ENCODE measurements at places on chromosomes 5 and 9.

DNA sequence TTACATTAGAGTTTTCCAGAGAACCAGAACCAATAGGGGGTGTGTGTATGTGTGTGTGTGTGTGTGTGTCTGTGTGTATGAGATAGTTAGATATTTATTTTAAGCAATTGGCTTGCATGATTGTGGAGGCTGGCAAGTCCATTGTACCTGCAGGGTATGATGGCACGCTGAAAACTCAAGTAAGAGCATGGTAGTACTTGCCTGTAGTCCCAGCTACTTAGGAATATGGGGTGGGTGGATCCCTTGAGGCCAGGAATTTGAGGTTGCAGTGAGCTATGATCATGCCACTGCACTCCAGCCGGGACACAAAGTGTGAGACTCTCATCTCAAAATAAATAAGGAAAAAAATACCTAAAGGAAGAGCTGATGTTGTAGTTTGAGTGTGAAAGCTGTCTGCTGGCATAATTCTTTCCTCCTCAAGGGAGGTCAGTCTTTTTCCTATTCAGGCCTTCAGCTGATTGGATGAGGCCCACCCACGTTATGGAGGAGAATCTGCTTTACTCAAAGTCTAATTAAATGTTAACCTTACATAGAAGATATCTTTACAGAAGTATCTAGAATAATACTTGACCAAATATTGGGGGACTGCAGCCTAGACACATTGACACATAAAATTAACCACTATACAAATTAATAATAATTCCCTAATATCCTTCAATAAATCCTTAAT is 107.6 kb downstream of the FGF1 start:
- DNase-seq = no peak

DNA sequence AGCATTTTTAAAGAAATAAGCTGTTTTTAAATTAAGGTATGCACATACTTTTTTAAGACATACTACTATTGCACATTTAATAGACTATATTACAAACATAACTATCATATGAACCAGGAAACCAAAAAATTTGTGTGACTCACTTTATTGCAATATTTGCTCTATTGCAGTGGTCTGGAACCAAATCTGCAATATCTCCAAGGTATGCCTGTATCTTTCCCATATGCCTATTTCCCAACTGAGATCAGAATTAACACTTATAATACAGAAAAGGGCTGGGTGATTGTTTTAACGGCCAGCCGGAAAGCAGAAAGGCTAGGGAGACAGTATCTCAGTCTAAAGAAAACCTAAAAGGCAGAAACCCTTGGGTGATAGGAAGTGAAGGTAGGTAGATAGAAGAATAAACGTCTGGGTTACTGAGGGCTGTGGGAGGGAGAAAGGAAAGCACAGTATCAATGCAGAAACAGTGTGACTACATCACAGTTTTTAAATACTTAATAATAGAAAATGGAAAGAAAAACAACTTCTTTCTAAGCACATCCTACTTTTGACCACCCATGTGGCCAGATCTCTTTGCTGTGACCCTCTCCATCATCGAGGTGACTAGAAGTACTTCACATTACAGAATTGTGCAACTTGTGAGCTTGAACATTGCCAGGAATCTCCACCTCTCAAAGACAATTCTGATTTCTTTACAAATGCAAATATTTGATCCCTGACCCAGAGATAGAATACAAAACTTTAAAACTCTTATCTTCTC is 126.4 kb downstream of the LPAR1 start:
- DNase-seq = no peak

DNA sequence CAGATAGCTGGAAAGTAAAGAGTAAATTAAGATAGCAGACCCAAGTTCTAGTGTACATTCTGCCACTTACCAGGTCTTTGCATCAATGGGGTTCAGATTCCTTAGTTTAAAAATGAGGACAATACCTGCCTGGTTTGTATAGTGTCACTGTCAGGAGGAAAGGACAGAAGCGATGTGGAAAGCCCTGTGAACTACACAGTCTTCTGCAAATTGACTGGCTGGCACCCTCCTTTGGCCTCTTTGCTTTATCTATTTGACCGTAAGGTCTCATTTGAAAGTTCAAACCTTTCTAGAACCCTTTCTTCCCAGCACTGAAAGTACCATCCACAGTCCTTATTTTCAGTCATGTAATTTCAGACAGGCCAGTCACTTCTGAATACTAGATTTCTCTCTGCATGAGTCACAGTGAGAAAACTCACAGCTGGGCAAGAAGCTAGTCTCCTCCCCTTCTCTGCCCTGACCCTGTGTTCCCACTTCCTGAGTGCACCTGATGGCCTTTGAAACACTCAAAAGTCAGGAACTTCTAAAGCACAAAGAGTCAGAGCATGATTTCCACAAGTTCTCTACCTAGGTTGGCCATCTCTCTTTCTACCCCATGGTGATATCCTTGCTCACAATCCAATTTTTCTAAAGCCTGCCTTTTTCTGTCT is 91.3 kb upstream of the RASEF start:
- no peak for DNase-seq

GRCh38 chr5:143218517-143219170 is 184.8 kb downstream of the NR3C1 start:
- DNase-seq = no peak

DNA sequence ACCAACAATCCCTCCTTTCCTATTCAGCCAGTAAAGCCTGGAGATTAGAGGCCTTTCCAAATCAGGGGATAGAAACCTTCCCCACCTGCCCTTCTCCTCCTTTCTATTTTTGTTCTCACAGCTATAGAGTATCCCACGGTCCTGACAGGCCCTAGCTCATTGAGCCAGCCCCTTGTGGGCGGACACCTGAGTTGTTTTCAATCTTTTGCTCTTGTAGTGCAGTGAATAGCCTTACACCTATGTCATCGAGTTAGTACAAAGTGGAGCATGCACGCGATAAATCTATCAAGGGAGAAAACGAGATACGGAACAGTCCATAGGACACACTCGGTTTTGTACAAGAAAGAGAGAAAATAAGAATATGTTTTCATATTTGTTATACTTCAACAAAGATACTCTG is 77.2 kb downstream of the TSPAN17 start:
- DNase-seq = no peak

- DNase-seq = no peak
Observed at GRCh38 chr5:138230981-138231589, 18.0 kb upstream of the CDC23 start.

DNA sequence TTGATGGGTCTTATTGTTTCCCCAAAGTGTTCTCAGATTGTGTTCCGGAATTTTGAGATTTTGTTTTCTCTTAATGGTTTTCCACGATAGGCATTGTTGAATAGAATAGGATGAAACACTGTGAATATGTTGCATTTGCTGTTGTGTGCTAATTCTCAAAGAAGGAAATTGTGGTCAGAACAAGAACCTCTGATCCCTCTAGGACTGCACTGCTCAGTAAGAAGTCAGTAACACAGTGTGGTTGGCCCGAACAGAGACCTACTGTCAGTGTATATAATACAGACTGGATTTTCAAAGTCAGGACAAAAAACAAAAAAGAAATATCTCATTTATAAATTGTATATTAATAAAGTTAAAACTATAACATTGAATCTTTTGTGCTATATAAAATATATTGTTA is 494.8 kb downstream of the MAT2B start:
- DNase-seq = no peak

- DNase-seq = no peak
Observed at GRCh38 chr5:170486371-170486770, 17.4 kb upstream of the KCNIP1 start.

DNA sequence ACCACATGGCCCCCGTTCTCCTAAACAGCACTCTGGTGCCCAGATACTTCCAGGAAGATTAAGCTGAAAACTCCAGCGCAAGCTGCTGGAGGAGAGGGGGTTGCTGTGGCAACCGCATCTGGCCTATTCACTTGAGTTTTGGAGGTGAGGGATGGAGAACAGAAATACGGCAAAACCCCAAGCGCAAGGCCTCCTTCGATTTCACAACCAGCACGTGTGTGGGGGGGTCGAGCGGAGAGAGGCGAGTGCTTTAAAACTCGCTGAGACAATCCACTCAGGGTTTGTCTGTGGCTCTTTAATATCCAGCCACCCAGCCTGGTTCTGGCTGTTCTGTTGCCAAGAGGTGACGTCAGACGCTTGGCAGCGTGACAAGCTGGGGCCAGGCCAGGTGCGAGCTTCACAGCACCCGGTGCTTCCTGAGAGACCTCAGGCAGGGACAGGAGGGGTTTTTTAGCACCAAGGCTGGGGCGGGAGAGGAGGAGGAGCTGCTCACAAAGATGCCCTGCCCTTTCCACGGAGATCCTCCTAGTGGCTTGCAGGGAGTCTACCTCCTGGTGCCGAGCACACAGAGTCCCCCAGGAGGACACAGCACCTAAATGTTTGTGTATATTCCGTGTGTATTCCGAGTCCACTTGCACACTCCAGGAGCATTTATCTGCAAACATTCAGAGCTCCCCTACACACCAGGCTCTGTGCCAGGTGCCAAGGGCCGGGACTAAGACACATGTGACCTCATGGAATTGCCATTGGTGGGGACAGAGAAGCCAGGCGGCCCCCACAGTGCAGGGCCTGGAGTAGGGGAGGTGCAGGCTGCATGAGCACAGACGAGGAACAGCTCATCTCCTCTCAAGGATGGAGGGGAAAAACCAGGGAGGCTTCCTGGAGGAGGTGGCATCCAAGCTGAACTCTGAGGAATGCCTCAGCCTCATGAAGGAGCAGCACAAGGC is 194.6 kb downstream of the OLFM1 start:
- no peak for DNase-seq

- DNase-seq = no peak
Observed at GRCh38 chr9:76112151-76112550, 221.7 kb downstream of the PCSK5 start.

- no peak for DNase-seq
Observed at GRCh38 chr5:116355819-116356601, 218.6 kb downstream of the SEMA6A start.

DNA sequence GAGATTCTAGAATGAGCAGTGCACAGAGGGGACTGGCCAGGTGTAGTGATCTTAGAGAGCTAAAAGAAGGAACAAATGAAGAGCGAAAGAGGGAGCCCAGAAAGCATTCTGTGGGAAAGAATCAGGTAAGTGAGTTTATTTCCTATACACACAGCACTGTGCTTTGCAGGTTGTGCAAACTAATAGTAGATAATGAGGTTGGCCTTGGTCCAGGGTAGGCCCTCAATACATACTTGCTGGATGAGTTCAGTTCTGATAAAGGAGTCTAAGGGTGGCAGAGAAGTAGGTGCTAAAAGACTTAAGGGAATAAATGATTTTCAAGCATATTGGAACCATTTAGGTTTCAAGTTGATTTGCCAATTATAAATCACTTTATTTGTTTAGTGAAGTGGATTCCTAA is 122.0 kb downstream of the NPR3 start:
- no peak for DNase-seq

DNA sequence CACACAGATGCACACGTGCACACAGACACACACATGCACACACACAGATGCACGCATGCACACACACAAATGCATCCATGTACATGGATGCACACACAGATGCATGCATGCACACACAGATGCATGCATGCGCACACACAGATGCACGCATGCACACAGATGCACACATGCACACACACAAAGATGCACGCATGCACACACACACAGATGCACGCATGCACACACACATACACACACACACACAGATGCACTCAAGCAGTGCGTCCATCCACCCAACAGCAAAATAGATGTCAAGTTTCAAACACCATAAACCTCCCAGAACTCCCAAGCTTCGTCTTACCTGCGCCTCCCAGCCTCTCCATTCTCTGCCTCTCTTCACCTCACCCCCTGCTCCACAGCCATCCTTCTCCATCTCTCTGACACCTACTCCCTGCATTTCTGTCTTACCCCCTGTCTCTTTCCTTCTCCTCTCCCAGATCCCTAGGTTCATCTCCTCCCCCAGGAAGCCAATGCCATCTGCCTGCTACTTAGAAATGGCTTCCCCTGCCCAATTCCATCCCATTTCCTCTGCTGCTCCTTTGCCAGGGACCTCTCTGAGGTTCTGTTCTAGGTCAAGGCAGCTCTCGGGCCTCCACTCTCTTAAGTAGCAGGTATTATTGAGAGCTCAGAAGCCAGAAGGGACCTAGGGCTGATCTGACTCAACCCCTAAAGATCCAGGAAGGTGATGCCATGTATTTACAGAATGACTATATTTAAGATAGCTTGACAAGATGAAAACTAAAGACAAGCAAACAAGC is 297.2 kb downstream of the MED10 start:
- no peak for DNase-seq

- no peak for DNase-seq
Observed at GRCh38 chr9:120920806-120921178, 5.8 kb downstream of the TRAF1 start.

DNA sequence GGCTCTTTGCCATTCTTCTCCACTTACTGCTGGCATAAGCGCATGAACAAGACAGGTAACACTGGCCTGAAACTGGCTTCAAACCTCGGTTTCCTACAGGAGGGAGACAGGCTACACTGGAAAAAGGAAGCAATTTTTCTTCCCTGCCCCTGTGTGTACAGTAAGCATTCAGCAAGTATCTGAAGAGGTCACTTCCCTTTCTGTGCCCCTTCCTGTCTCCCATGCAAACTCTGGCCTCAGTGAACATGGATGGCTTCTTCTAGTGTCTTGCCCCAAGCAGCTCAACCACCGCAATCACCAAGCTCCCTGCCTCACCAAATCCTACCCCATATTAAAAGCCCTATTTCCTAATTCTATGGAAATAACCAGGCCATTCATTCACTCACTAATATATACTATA is 42.4 kb downstream of the SERINC5 start:
- DNase-seq = no peak

- DNase-seq = no peak
Observed at GRCh38 chr5:6576861-6577501, 55.9 kb downstream of the NSUN2 start.

GRCh38 chr9:94656200-94656599 is 16.9 kb upstream of the FBP1 start:
- no peak for DNase-seq

DNA sequence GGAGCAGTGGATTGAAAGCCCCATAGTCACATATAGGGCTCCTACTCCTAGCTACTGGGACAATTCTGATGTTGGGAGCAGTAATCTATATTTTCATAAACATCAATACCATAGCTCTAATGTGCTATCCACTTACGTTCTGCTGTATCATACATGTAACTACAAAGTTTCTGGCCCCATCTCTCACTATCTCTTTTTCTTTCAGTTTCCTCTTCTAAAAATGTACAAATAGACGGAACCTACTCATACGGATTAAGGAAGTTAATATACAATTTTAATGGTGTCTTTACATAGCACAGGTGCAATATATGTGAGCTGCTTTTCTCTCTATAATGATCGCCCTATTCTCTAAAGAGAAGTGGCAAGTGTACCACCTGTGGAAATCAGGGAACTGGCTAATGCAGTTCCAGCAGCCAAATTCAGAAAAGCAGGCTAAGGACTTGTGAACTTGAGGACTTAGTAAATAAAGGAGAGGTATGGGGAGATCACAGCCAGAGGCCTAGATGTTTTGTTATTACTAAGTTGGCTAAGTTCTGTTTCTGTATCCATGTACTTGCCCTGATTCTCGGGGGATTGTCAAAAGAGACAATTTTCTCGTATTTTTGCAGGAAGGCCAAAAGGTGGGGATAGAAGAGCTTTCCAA is 1021.9 kb downstream of the CDH12 start:
- DNase-seq = no peak

DNA sequence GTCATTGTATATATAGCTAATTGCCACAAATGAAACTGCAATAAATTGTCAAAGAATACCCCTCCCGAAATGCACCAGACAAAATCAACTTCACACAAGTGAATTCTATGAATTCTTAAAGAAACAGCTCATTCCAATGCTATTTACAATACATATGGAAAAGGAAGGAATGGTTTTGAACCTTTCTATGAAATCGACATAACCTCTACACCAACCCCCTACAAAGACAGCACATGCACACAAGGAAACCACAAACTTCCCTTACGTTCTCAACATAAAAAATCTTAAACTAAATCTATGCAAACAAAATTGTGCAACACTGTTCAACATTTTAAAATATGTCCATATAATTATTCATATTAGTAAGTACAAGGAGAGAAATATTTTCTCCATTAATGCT is 39.2 kb downstream of the MARCHF11 start:
- no peak for DNase-seq

All from cortex of kidney (tissue), 1 donor.